ENCODE measurements at places on chromosomes 13 and 19. TPM values are rescaled to one million over a fixed set of nuclear protein-coding genes. Genes with fewer than 3 reads are reported as not detected.

Gene ZNF808
- 4.6 TPM for polyA plus RNA-seq

Gene MAP4K1
- polyA plus RNA-seq = 0.51 TPM

Gene LGI4
- 0.16 TPM for polyA plus RNA-seq

Gene ZNF541
- not detected for polyA plus RNA-seq

Gene ZNF492
- not detected for polyA plus RNA-seq
